ENCODE measurements at places on chromosomes 7 and 10.

GRCh38 chr7:42747044-42747443, 164.8 kb downstream of the C7orf25 start:
- no peak for DNase-seq

DNA sequence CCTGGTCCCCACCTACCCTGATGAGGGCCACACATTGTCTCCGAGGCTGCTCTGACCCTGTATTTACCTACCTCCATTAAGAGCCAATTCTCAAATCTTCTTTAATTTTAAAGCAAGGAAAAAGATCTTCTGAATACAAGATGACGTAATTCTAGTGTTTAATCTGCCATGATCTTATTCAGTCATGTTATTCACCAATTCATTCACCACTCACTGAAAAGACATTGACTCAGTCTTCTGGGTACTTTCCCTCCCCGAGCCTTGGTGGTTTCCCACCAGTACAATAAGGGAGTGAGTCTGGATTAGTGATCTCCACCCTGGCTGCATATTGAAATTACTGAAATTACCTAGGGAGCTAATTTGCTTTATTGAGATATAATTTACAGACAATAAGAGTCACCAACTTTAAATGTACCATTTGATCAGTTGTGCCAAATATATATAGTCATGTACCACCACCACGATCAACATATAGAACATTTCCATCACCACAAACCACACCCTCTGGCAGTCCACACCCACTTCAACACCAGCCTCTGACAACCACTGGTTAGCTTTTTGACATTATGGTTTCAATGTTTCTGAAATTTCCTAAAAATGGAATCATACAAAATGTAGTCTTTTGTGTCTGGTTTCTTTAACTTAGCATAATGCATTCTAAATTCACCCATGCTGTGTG, 117.5 kb upstream of the UNC5B start:
- DNase-seq = no peak

DNA sequence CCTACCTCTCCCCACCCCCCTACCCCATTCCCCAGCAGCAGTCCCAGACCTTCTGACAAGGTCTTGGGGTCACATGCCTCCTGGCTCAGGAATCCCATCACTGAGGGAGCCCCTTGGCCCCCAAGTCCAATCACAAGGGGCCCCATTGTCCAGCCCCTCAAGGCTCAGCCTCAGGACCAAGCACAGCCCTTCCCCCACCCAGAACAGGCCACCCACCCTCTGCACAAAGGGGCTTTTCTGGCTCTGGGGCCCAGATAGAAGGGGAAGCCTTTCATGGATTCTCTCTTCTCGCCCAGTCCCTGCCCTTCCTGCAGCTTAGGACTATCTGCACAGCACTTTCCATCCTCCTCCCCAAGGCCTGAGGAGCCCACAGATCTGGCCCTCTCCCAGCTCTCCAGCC, 4.8 kb downstream of the FBXL15 start:
- no peak for DNase-seq

GRCh38 chr7:16818732-16819131, 13.9 kb upstream of the AGR2 start:
- DNase-seq = no peak

DNA sequence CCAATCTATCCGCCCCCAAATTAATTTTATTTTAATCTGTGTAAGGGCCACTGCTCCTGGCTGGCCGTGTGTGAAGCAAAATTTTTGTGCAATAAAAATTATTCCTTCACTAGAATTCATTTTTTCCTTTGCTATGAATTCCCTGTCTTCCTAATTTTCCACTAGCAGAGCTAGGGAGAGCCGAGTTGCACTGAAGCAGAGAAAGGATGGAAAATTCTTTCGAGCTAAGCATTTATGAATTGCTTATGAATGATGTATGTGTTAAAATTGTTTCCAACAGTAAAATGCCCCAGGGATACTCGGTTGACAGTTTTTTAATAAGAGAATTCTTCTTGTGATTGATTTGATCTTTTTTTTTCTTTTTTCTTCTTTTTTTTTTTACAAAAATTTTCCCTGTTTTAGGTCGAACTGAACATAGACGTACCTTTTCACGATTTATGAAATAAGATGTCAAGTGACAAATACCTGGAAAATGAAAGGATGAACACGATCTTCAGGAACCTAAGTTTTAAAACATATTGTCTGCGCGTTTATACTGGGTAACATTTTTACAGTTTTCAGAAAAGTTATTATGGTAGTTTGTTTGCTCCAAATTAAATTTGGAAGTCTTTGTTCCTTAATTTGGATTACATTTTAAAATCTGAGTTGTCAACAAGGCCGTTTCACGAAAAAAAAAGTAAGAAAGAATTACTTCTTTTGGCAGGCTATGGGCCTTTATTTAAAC, 288.8 kb upstream of the NFE2L3 start:
- DNase-seq = no peak

DNA sequence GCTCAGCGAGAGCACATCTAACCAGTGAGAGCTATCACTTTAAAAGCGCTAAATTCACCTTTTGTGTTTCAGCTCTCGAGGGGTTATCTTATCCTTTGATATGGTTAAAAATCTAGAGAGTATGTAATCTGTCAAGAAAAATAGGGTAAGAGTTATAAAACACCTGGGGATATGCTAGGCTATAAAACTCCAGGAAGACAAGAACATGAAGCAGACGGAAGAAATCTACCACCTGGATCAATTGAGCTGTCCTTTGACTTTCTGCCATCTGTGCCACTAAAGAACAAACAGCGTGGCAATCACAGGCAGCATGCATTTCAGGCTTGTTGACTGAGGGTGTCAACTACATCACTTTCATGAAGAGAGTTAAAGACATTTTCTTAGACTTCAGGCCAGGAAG, 83.1 kb downstream of the ZNF248 start:
- no peak for DNase-seq

- DNase-seq = no peak
Measured at GRCh38 chr7:120274482-120274881, 1.5 kb downstream of the KCND2 start.

GRCh38 chr7:1669064-1669951, 769 bp upstream of the ELFN1 start:
- DNase-seq = peak; percentile 45

Data from NCI-H1105 treated with DMSO at 0.1 percent for 48 hours (cell line).